ENCODE measurements at places on chromosomes 12 and 14.

- DNase-seq, result no peak
Observed at GRCh38 chr14:80456209-80456608, 244.9 kb upstream of the DIO2 start.

GRCh38 chr12:72271451-72272090 lies 599 bp upstream of the TRHDE start:
- DNase-seq, result no peak

DNA sequence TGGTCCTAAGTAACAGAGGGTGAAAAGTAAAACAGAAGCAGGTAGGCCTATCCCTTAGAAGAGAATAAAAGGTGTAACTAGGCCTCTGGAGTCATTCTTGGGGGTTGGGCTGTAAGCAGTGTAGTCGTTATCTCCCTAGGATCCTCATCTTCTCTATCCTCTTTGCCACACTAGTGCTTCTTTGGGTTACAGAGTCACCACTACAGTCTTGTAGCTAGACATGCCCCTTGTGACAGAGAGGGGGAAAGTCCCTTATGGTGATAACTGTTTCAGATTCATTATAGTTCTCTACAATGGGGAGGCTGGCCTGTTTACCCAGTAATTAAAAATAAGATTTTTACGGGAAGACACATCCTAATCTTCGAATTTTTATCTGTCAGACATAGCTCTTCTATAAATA lies 16.4 kb upstream of the SRP54 start:
- DNase-seq, result peak; percentile 11

DNA sequence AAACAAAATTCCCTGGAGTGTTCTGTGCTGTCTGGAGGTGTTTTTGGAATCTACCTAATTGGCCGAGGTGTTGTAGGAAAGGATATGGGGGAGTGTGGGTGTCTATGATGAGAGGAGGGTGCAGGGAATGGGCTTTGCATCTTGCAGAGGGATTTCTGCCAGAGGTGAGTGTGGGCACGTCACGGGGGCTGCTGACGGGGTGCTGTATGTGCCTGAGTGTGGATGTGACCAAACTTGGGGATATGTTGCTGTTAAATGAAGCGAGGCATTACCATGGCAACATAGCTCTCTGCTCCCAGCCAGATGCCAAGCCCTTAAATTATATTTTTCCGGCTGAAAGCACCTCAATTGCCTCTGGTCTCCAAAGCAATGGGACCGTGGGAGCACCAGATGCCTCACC lies 44.3 kb upstream of the SPTLC2 start:
- DNase-seq, result no peak

GRCh38 chr12:40693207-40693821 lies 1.1 kb downstream of the CNTN1 start:
- DNase-seq, result no peak

- no peak for DNase-seq
Observed at GRCh38 chr14:41016213-41016612, 590.5 kb upstream of the LRFN5 start.

DNA sequence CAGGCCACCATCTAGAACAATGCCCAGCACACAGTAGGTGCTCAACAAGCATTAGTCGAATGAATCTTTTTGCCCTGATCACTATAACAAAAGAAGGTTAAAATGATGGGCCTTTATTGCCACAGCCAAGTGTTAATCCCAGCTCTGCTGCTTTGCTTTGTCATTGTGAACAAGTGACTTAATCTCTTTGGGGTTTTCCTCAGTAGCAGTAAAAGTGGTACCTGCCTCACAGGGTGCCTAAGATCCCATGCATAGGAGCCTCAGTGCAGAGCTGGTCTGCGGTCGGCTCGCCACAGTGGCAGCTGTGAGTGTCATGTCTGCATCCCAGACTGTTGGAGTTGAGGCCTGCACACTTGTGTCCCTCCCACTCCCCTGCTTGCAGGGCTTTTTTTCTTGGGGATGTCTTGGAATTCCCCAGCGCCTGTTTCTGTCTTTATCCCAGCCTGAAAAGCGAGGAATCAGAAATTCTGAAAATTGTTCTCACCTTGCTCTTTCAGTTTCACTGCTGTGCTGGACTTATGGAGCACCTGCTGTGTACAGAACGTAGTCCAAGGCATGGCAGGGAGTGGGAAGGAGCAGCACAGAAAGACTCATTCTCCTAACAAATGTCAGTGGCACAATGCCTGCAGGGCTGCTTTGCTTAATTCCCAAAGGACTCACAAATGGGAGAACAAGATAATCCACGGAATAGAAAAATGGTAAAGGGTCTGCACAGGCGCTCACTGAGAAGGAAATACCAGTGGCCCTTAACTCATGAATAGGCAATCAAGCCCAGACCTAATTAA lies 90.8 kb downstream of the EML1 start:
- no peak for DNase-seq

DNA sequence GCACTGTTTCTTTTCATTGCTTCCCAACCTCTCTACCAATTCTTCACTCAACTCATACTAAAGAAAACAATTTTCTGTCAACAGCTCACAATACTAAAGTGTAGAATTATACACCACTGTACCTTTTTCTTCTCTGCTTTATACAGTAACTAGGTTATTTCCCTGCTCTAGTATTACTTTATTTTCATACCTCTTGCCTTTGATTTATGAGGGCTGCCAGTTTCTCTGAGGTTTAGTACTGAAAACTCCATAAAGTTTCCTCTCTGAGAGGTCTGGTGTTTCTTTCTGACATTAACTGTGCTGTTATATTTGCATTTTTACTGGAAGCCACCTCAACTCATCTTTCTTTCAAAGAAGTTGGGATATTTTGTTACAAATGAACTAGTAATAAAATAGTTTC lies 63.0 kb upstream of the GRIP1 start:
- DNase-seq, result no peak

GRCh38 chr12:75712223-75712622 lies 200.8 kb upstream of the KRR1 start:
- no peak for DNase-seq

DNA sequence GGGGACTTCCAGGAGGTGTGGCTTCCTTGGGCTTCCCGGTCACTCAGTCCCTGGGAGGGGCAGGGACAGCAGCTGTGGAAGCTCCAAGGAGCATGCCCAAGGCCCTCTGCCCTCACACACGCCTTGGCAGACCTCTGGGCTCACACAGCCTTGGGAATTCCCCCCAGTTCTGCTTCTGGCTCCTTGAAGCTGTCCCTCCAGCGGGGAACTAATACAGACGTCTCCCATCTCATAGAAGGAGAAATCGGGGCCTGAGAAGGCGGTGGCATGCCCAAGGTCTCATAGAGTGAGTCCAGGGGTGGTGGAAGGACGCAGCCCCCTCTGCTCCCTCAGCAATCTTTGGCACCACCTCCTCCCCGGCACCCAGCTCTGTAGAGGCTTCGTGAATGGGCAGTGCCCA lies 15.7 kb upstream of the TMEM119 start:
- no peak for DNase-seq

- no peak for DNase-seq
Observed at GRCh38 chr12:81295251-81295650, 217.4 kb downstream of the ACSS3 start.

GRCh38 chr12:29612912-29613311 lies 115.4 kb upstream of the OVCH1 start:
- DNase-seq, result no peak

- no peak for DNase-seq
Observed at GRCh38 chr14:43647302-43647701, 859.8 kb downstream of the FSCB start.

DNA sequence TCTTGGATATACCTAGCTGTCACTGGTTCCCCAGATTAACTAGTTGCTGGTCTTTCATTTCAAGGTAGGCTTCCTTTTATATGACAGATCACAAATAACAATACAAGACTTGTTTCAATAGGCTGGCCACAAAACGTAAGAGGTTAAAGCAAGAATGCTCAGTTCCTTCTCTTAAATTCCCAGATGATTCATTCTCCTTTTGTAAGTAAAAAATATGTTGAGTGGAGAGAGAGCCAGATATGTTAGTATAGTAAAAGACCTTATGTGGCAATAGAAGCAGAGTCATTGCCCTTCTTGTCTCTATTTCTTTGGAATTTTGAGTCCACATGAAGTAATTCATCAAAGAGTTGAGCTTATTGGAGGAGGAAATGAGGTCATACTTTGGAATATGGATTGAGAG lies 939.0 kb upstream of the ATXN7L3B start:
- no peak for DNase-seq

DNA sequence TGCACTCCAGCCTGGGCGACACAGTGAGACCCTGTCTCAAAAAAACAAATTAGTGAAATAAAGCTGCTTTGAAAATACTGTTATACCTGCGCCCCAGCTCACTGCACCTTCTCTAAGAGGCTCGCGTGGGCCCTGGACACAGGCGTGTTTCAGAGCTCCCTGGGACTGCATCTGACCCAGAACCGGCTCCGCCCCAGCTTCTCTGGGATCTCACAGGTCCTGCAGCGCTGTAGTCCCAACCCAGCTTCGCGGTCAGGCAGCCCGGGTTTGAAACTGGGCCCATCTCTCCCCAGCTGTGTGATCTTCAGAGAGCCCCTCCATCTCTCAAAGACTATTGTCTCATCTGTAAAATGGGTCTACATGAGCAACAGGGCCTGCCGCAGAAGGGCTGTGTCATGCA lies 7.5 kb downstream of the RIMBP2 start:
- no peak for DNase-seq

GRCh38 chr14:58072288-58073071 lies 79.5 kb downstream of the ARMH4 start:
- DNase-seq, result peak; percentile 38

Data from CD4-positive, alpha-beta T cell treated with Interleukin-4 for 4 hours (primary cell).